ENCODE measurements at places on chromosomes 12 and 14. TPM values are rescaled to one million over a fixed set of nuclear protein-coding genes. Genes with fewer than 3 reads are reported as not detected.

PACS2 gene
- total RNA-seq: 64.0 TPM

- no peak for DNase-seq
Observed at GRCh38 chr12:66375560-66375959, 73.3 kb downstream of the HELB start.

- DNase-seq: no peak
Observed at GRCh38 chr12:8018666-8019581, 13.6 kb upstream of the FOXJ2 start.

ITGA7 gene
- total RNA-seq: 0.76 TPM

PTGER2 gene
- total RNA-seq: 23.1 TPM

GRCh38 chr14:79661752-79662151 is 549.6 kb downstream of the DIO2 start:
- no peak for DNase-seq

DNA sequence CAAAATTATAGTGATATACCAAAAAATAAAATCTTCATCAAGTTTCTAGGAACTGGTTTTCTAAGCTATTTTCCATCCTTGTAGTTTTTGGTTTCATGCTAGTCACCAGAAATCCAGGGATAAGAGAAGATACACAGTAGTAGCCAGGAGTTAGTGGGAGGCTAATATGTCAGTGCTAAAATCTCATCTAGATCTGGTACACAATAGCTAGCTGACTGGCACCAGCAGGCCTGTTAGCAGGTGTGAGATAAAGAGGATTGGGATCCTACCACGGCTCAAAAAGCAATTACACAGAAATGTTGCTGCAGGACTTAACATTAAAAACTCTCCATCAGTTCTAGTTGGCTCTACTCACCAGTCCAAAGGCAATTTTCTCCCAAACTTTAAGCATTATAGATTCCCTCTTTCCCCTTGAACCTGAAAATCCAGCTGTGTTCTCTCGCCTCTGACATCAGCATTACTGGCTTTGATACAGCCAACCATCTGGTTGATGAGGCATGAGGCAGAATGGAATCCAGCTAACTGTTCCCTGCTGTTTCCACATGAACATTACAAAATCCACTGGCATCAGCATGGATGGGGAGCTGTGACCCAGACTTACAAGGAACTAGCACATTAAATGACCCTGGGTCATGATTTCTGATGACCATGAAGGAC is 41.8 kb upstream of the CCDC196 start:
- no peak for DNase-seq

KCNH3 gene
- total RNA-seq: 1.2 TPM

GRCh38 chr12:128316973-128317526 is 50.1 kb downstream of the TMEM132C start:
- DNase-seq: no peak

GRCh38 chr12:129902371-129903091 is 1.3 kb downstream of the TMEM132D start:
- DNase-seq: no peak

SOX5 gene
- total RNA-seq: not detected

- no peak for DNase-seq
Observed at GRCh38 chr12:48770756-48771155, 18.1 kb downstream of the ADCY6 start.

DNA sequence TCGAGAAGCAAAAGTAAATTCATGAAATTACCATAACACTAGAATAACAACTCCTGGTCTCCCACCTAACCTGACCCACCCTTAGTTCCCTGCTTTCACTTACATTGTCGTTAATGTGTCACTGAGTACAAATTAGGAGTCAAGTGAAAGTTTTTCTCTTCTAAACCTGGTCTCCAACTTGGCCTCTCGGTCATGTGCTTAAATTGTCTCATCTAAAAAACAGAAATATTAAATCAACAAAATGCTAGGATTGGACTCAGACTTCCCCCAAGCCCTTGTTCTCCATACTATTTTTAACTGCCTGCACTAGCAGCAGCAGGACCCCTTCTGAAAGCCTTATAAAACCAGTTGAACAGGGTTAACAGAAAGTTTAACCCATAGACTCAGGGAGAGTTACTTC is 1.8 kb upstream of the BTG1 start:
- DNase-seq: peak; percentile 54

DNA sequence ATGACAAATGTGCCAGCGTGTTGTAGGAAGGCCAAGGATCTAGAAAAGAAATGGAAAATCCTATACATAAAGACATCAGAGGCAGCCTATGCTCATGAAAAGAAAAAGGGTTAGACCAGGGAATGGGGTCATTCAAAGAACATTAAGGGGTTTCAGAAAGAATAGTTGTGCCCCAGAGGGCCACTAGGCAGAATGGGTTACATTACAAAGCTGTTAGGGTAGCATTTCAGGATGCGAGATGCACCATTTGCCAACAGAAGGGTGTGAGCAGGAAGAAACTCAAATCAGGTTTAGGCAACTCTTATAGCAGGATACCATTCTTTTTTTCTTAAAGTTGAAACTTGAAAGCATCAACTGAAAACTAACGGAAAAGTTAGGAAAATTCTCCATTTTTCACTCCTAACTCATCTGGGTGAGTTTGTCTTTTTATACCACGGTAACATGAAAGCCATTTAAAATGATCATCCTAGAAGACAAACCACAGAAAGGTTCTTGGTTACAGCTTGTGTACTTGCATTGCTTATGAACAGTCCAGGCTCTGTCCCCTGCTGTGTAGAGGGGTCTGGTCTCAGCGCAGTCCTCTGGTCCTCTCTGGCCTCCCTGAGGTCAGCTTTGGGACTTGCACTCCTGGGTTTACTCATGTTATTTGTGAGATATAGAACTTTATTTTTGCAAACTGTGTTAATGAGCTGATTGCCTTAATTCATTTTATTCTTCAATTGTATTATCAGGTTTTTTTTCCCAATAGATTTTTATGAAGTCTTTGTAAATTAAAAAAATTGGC is 209.1 kb downstream of the DACT1 start:
- DNase-seq: no peak

FAR2 gene
- 12.6 TPM for total RNA-seq

DNA sequence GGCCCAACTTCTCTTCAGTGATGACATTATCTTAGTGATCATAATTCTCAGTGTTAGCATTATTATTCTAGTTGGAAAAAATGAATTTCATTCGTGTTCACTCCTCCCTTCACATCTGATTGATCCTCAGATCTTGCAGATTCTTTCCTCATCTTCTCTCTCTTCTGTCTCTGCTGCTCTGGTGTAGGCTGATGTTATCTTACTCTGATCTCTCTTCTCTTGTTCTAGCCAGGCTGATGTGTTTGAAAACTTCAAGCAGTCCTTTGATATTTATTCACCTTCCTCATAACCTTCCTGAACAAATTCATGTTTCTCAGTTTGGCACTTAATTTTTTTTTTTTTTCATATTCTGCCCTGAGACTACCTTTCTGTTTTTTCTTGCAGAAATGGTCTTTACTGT is 5.6 kb upstream of the TBK1 start:
- no peak for DNase-seq

- DNase-seq: no peak
Observed at GRCh38 chr12:3098436-3098835, 21.3 kb downstream of the TSPAN9 start.

SALL2 gene
- 2.8 TPM for total RNA-seq

GRCh38 chr12:124229520-124229919 is 65.4 kb upstream of the RFLNA start:
- DNase-seq: no peak

GRCh38 chr14:91377700-91378652 is 39.6 kb downstream of the CCDC88C start:
- no peak for DNase-seq

DNA sequence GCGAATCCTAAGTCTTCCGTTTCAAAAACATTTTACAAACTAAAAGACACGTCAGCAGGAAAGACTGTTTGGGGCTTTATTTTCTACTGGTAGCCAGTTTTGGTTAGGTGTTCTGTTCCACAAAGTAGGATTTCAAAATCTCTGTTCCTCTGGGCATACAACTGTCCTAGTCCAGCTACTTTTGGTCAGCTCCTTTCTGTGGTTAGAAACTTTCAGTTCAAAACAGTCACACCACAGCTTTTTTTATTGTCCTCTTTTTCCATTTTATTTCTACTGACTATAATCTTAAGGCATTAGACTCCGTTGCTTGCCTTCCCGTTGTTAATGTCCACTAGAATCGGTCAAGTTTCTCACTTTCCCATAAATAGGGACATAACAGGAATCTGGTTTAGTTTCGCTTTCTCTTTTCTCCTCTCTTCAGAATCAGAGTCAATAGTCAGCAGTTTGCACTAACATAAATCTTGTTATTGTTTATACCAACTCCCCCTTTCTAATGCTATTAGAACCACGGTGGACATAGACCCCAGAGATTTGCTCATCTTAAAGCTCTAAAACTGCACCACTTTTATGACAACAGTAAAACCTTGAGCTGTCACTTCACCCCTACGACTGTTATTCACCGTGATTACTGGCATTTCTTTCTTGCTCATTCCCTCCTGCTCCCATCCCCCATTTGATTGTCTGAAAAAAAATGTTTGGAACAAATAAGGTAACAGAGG is 41.5 kb upstream of the NPAS3 start:
- DNase-seq: peak; percentile 1

DNA sequence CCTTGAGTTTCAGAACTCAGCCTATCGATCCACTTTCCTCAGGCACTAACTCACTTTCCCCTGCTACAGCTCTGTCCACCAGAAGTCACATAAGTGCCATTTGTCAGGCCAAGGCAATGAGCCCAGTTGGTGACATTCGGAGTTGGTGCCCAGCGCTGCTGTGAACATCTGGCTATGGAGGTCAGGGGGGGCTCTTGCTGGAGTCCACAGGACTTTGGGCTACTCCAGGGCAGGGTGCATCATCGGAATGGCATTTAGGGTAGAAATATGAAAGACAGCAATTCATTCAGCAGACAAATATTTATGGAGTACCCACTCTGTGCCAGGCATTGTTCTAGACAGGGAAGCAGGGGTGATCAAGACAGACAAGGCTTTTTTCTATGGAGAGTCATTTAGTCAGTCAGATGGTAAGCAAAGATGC is 1.5 kb upstream of the PPP1CC start:
- no peak for DNase-seq

RFX4 gene
- total RNA-seq: not detected
